ENCODE measurements at places on chromosomes 5 and 9. TPM values are rescaled to one million over a fixed set of nuclear protein-coding genes. Genes with fewer than 3 reads are reported as not detected.

Gene DCAF12
- 59.2 TPM for polyA plus RNA-seq

DNA sequence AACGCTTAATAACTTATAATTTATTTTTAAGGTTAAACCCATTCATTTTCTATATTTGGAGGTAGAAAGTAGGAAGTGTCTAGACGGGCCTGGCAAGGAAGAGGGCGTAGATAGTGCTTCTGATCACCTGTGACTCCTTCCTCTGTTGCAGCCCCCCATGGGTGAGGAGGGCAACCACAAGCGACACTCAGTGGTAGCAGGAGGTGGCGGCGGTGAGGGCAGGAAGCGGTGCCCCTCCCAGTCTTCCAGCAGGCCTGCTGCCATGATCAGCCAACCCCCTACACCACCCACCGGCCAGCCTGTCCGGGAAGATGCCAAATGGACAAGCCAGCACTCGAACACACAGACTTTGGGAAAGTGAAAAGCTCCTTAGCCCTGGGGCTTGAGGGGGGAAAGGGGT lies 36.7 kb downstream of the FAXDC2 start:
- no peak for DNase-seq

DNA sequence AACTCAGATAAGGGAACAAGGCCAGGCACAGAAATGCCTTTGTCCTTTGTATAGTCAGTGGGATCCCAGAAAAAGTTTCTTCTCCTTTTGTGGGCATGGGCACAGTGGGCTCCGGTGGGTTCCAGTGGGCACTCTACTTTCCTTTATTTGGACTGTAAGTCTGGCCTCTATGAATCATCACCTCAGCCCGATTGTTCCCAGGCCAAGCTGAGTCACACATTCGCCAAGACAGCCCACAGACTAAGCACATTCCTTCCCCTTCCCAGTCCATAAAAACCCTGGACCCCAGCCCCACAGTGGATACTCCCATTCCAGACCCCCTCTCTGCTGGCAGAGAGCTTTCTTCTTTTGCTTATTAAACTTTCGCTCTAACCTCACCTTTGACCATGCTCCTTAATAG lies 165.0 kb downstream of the FBXL17 start:
- DNase-seq: no peak

GRCh38 chr9:89524963-89525362 lies 27.1 kb upstream of the SEMA4D start:
- DNase-seq: no peak

GRCh38 chr9:114894609-114895433 lies 35.6 kb downstream of the TNFSF8 start:
- no peak for DNase-seq

GRCh38 chr9:14155237-14155636 lies 158.7 kb downstream of the NFIB start:
- no peak for DNase-seq

Measured in left renal cortex interstitium (tissue), 4 donors.